ENCODE measurements at places on chromosomes 13 and 19. TPM values are rescaled to one million over a fixed set of nuclear protein-coding genes. Genes with fewer than 3 reads are reported as not detected.

DNA sequence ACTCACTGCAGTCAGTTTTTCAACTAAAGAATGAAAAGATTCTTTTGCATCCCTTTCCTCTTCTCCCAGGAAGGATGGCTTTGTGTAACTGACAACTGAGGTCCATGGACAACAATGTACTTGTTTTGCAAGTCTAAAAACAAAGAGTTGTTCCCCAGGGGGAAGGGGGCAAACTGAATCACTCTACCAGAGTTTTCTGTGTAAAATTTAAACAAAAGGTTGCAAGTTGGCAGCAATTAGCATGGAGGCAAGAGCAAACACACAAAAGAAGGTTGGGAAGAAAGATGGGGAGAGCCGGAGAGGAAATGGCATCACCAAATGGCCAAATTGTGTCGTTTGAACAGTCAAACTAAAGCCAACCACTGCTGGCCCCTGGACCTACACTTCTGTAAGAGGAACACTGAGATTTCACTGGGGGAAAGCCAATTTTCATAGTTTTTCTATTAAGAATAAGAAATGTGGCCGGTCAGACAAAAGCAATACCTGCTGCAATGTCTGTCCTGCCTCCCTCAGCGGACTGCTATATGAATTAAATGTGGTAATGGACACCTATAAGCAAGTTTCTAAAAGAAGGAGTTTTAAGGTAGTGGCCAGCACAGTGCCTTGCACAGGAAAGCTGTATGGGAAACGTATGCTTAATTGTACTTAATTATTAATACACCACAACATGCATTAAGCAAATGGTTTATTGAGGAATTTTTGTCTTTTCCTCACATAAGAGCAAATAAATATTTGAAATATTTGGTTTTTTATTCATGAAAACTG lies 16.1 kb upstream of the SACS start:
- H3K4me1 ChIP-seq = peaks cover 12% of the 10 kb centered on the region
- DNase-seq = no peak
- H3K27ac ChIP-seq = no peak overlapping the region
- no peak overlapping the region for H3K4me3 ChIP-seq
- H3K27me3 ChIP-seq = no peaks in the 10 kb centered on the region
- H3K36me3 ChIP-seq = no peaks in the 10 kb centered on the region

DNA sequence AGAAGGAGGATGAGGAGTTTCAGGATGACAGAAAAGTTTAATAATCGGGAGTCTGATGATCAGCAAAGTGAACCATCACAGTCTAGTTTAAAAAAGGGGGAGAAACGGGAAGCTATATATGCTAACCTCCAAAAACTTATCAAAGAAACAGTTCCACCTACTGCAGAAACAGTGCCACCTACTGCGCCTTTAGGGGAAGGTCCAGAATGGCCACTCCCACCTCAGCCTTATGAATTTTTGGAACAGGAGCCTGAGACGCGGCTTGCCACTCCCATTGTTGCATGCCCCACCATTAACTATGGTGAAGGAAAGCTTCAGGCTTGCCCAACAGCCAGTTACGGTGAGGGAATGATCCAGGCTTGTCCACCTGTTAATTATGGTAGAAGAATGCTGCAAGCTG lies 929.0 kb downstream of the SLITRK6 start:
- H3K27me3 ChIP-seq = no peaks in the 10 kb centered on the region
- no peak for DNase-seq
- no peaks in the 10 kb centered on the region for H3K4me1 ChIP-seq
- no peaks in the 10 kb centered on the region for H3K36me3 ChIP-seq

GRCh38 chr19:47209319-47210179 lies 21.4 kb downstream of the BBC3 start:
- H3K27ac ChIP-seq = peak overlapping the region; percentile 51
- no peak for DNase-seq
- peaks cover 41% of the 10 kb centered on the region for H3K36me3 ChIP-seq
- H3K4me1 ChIP-seq = peaks cover 3% of the 10 kb centered on the region
- H3K27me3 ChIP-seq = no peaks in the 10 kb centered on the region
- H3K4me3 ChIP-seq = no peak overlapping the region

MLNR gene
- total RNA-seq = 0.24 TPM

- H3K36me3 ChIP-seq = no peaks in the 10 kb centered on the region
- H3K4me1 ChIP-seq = no peaks in the 10 kb centered on the region
- H3K4me3 ChIP-seq = no peak overlapping the region
Observed at GRCh38 chr19:16814526-16815100, 14.6 kb upstream of the SIN3B start.

All from H1 (cell line).